ENCODE measurements at places on chromosomes 4 and X. TPM values are rescaled to one million over a fixed set of nuclear protein-coding genes. Genes with fewer than 3 reads are reported as not detected.

Gene NDNF
- total RNA-seq: 0.09 TPM

Gene SLC35A2
- total RNA-seq: 7.4 TPM

Gene PYURF
- 67.1 TPM for total RNA-seq

Gene HERC5
- total RNA-seq: 1.9 TPM

Gene ABCD1
- total RNA-seq: 11.7 TPM

Gene PABPC5
- total RNA-seq: 1.6 TPM

Gene FRG2
- not detected for total RNA-seq

Gene KIF4A
- 0.86 TPM for total RNA-seq

Gene PAGE2
- not detected for total RNA-seq

Gene GNRHR
- total RNA-seq: not detected

Gene EDA2R
- total RNA-seq: 12.8 TPM

Gene FOXR2
- not detected for total RNA-seq

Gene XPNPEP2
- total RNA-seq: 4.8 TPM

Gene TRIM61
- 1.6 TPM for total RNA-seq

Gene NWD2
- total RNA-seq: under 0.01 TPM

Gene EMCN
- total RNA-seq: not detected

Gene SYP
- total RNA-seq: 0.43 TPM

Gene ART3
- total RNA-seq: 0.09 TPM

Gene TMEM165
- 69.7 TPM for total RNA-seq

Gene FAM133A
- not detected for total RNA-seq

Gene HTN1
- not detected for total RNA-seq

Gene SLC2A9
- total RNA-seq: 2.5 TPM

Gene AMBN
- total RNA-seq: not detected

Gene UGT2B15
- not detected for total RNA-seq

Gene UTP14A
- total RNA-seq: 15.6 TPM

Gene TMPRSS11F
- total RNA-seq: not detected

Gene GC
- total RNA-seq: not detected

Gene GATA1
- not detected for total RNA-seq

Gene TRIM2
- total RNA-seq: 132 TPM

Gene ADGRL3
- not detected for total RNA-seq

Gene TRIML1
- total RNA-seq: not detected

Gene F8A2
- total RNA-seq: not detected

Gene XAGE2
- total RNA-seq: not detected

Gene TCP11X2
- not detected for total RNA-seq

Gene DLG3
- 30.7 TPM for total RNA-seq

Gene ARHGAP6
- 5.5 TPM for total RNA-seq

Gene KLB
- not detected for total RNA-seq

Gene DMP1
- total RNA-seq: not detected

Gene WDFY3
- 42.1 TPM for total RNA-seq

Gene ABLIM2
- total RNA-seq: 0.09 TPM

Gene STATH
- not detected for total RNA-seq

Gene TMEM271
- not detected for total RNA-seq

Gene CT47C1
- not detected for total RNA-seq

Gene CLDN34
- total RNA-seq: not detected

Gene ITIH6
- total RNA-seq: not detected

Gene CDKL2
- 1.2 TPM for total RNA-seq

Gene XAGE1A
- total RNA-seq: not detected

Gene RASGEF1B
- not detected for total RNA-seq

Gene GDPD2
- not detected for total RNA-seq

Gene SRPX2
- 36.9 TPM for total RNA-seq

Gene RADX
- 1.2 TPM for total RNA-seq
